ENCODE measurements at places on chromosomes 4 and X.
A peak's percentile ranks its signal among the peaks of the same experiment; 100 is the strongest.

- no peak for DNase-seq
Observed at GRCh38 chr4:24995346-24995919, 35.3 kb downstream of the LGI2 start.

DNA sequence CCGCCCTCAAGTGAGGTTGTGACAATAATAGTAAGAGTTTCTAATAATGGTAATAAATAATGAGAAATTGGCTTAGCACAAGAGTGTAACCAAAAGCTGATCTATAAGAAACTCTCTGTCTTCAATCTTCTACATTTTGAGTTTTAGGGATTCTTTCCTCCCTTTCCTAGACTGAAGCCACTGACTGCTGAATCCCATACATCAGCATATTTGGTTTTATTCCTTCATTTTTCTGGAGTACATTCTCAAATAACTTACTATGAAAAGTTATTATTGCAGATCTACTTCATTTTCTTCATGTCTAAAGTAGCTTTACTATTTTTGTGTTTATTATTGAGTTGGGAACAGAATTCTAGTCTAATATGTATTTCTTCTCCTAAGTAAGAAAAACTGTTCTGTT lies 49.9 kb upstream of the ADAD1 start:
- DNase-seq, result no peak

- DNase-seq, result no peak
Observed at GRCh38 chr4:183337833-183338232, 15.6 kb upstream of the CLDN24 start.

DNA sequence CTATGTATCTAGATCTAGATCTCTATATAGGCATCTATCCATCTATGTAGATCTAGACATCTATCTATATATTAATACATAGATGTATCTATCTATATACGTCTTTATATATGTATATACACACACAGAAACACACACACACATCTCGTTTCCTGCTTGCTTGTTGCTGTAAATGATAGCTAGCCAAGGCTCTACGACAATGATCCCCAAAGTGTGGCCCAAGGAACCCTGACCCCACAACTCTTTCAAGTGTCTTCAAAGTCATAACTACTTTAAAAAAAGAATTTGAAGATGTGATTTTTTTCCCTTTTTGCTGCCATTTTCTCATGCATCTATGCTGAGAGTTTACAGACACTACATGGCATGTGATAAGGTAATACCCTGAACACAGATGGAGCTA lies 28.8 kb downstream of the GYG2 start:
- DNase-seq, result no peak

- no peak for DNase-seq
Observed at GRCh38 chr4:175891851-175892250, 79.8 kb upstream of the GPM6A start.

- DNase-seq, result no peak
Observed at GRCh38 chr4:181739031-181739430, 504.2 kb upstream of the TENM3 start.

DNA sequence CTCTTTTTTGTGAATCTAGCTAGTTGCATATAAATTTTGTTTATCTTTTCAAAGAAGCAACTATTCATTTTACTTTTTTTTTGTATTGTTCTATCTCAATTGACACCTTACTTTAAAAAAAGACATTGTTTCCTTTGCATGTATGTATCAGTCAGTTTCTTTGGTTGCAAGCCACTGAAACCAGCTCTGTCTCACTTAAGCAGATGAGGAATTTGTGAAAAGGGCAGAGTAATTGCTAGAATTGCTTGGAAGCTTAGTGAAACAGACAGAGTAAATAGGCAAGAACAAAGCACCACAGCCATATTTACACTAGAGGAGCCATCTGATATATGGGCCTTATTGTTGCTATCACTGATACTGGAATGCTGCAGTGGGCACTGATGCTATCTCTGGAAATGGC lies 231.4 kb upstream of the KLF8 start:
- DNase-seq, result no peak

GRCh38 chrX:53990171-53990570 lies 54.1 kb downstream of the PHF8 start:
- DNase-seq, result no peak

DNA sequence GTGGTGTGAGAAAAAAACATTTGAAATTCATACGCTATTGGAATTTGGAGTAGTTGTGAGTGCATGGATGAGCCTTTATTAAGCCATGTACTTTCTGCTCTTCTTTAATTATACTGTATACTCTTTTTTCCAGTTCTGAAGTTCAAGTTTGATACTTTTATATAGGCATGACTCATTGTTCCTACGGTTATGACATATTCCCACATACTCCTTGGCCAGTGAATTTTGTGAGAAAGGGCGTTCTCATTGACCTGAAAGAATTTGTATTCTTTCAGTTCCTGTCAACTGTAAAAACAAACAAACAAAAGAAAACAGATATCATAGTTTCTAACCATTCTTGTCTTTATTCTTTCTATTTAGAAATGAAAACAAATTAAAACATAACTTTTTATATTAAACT lies 407.3 kb downstream of the MAPK10 start:
- no peak for DNase-seq

DNA sequence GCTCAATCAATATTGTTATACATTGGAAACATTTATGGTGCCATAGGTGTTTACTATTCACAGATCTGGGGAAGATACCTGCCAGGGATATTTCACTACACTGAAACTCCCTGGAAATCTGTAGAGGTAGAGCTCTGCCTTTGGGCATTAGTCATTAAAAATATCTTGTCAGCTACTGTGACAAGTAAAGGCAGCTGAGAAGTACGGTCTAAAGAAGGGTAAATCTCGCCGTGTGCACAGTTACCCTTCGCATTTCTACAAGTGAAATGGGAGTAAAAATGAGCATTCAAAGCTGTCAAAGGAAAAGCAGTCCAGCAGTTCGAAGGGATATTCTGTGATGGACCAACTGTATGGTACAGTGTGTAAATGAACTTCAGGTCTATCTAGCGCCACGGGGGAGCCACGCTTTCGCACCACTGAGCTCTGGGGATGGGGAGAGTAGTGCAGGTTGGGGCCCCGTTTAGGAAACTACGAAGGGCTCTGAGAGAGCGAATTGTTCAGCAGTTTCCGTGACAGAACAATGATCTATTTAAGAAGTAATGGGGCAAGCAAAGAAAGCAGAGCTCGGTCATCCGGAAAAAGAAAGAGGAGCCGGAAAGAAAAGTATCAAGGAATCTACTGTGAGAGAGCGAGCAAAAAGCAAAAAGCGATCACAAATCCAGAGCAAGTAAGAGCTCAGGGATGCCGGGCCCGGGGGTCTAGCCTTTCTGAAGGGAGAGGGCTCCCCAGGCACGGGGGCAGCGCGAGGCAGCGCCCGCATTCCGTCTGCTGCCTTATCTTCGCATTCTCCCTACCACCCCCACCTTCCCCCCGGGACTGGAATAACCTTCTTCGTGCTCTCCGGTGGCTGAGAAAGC lies 646 bp downstream of the TIGD4 start:
- DNase-seq, result peak; percentile 3

- DNase-seq, result no peak
Observed at GRCh38 chr4:131061734-131062133, 1965.8 kb downstream of the C4orf33 start.

DNA sequence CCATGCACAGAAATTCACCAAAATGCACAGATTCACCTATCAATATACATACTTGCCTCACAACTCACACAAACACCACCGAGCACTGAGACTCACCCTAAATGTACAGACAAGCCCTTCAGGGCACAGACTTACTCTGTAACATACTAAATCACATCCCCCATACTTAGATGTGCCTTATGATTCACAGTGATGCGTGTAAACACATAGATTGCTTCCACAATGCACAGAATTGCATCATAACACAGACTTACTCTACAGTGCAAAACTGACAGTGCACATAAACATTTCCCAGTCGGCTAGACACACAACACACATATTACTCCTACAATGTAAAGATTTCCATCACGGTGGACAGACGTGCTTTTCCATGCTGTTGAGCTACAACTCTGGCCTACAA lies 6.2 kb downstream of the LINC00632 start:
- no peak for DNase-seq

DNA sequence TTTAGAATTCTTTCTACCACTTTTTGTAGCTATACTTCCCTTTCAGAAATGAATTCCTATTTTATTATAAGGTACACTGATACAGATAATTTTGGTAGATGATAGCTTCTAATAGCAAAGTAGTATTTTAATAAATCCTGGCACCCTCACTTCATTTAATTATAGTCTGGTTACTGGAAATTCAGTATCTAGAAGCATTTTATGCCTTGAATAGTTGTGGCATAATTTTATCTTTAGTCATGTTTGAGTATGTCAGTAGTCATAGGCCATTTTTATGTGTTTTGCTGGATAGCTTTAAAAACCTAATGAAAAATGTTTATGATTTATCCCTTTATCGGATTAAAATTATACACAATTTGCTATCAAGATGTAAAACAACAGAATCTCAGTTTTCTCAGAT lies 92.3 kb downstream of the DIAPH2 start:
- DNase-seq, result no peak

GRCh38 chrX:45806410-45807121 lies 605.9 kb upstream of the DIPK2B start:
- DNase-seq, result no peak

DNA sequence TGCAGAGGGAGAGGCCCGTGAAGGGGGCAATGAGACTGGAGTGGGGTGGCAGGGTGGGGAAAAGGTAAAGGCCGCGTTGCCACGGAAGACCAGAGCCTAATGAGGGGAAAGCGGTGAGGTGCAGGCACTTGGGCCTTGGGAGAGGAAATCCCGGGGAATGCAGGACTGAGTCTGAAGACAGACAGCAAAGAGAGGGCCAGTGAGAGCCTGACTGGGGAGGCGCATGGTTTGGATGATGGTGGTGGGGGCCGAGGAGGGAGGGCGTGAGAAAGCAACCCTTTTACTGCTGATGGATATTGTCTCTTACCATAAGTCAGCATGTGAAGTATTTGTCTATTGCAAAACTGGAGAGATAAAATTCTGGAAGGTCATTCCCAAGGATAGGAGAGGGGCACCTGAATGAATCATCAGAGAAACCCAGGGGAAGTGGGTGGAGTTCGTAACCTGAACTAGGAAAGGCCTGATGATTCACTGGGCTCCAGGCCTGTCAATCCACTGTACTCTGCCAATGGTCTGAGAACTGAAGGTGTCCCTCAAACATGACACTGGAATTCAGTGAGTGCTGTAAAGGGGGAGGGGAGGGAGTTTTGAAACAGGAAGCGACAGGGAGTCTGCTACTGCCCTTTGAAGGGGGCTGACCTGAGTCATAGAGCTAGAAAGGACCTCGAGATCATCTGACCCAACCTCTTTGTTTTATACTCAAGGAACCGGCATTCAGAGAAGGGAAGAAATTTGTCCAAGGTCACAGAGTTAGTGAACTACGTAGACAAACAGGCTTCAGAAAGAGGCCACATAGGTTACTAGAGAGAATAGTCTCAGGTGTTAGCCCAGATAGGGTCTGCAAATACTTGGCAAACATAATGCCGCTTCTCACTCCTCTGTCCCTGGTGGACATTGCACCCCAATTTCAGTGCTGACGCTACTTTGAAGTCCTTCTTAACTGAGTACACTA lies 52.2 kb downstream of the NALF2 start:
- DNase-seq, result no peak

GRCh38 chrX:56572975-56573374 lies 9.5 kb downstream of the UBQLN2 start:
- DNase-seq, result no peak

- no peak for DNase-seq
Observed at GRCh38 chr4:75655562-75655961, 17.6 kb downstream of the G3BP2 start.

- DNase-seq, result no peak
Observed at GRCh38 chrX:65990702-65991101, 49.2 kb downstream of the VSIG4 start.

GRCh38 chrX:6909396-6909795 lies 238.1 kb upstream of the STS start:
- no peak for DNase-seq

DNA sequence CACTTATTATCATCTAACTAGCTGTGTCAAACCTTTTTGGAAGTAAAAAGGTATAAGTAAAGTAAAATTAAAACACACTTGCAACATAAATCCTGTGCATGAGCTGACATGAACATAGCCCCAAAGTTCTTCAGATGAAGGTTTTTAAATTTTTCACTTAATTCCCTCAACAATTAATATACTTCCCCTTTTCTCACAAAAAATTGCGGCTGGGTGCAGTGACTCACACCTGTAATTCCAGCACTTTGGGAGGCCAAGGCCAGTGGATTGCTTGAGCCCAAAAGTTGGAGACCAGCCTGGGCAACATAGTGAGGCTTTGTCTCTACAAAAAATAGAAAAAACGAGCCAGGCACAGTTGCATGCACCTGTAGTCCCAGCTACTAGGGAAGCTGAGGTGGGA lies 16.8 kb downstream of the RASGEF1B start:
- no peak for DNase-seq

DNA sequence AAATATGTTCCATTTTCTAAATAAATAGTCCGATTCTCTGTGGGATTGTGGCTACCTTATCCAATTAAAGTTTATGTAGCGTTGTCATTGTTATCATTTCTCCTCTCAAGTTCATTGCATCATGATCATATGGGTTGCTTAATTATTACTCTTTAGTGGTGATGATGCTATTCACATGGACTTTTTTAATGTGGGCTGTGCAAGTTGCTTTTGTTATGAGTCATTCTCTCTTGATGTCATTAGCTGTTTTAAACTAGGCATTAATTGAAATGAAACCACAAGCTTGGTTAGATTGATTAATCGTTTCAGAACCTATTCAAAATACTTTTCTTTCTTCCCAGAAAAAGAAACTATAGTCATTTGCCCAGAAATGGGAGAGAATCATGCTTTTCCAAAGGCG lies 38.2 kb downstream of the NHS start:
- DNase-seq, result no peak

DNA sequence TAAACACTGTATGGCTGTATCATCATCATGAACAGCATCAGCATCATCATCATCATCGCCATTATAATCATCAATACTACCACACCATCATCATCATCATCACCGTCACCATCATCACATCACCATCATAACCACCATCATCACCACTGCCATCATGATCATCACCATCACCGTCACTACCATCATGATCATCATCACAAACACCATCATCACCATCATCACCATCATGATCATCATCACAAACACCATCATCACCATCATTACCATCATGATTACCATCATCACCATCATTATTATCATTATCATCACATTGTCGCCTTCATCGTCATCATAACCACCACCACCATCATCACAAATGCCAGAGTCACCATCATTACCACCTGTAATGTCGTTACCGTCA lies 1196.9 kb downstream of the NLGN4X start:
- no peak for DNase-seq

DNA sequence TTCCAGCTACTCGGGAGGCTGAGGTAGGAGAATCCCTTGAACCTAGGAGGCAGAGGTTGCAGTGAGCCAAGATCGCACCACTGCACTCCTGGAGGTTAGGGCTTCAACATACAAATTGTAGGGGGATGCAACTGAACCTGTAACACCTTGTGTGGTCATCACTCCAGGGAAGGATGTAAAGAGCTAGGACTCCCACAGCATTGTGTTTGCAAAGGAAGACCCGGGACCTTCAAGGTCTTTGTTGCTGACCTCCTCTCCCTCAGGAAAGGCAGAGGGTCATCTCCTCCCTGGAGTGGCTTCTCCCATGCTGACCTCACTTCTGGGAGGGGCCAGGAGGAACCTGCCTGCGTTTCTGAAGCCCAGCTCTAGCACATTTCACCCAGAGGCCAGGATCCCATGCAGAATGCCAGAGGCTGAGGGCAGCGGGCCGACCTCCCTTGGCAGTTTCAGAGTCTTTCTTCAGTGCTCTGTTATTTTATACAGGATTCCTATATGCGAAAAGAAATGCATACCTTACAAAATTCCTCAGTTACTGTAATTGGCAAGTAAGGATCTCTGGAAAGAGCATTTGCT lies 80.2 kb downstream of the HTRA3 start:
- DNase-seq, result no peak
